ENCODE measurements at places on chromosomes 4 and X. TPM values are rescaled to one million over a fixed set of nuclear protein-coding genes. Genes with fewer than 3 reads are reported as not detected.

DNA sequence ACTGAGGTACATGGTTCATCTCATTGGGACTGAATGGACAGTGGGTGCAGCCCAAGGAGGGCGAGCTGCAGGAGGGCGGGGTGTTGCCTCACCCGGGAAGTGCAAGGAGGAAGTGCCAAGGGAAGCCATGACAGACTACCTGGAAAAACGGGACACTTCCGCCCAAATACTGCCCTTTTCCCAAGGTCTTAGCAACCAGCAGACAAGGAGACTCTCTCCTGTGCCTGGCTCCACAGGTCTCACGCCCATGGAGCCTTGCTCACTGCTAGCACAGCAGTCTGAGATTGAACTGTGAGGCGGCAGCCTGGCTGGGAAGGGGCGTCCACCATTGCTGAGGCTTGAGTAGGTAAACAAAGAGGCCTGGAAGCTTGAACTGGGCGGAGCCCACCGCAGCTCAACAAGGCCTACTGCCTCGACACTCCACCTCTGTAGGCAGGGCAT lies 14.7 kb upstream of the USP53 start:
- no peak for DNase-seq

- no peak for DNase-seq
Measured at GRCh38 chr4:180391613-180392012, 1851.6 kb upstream of the TENM3 start.

IQCM gene
- total RNA-seq = not detected

TMPRSS11B gene
- total RNA-seq = not detected

DNA sequence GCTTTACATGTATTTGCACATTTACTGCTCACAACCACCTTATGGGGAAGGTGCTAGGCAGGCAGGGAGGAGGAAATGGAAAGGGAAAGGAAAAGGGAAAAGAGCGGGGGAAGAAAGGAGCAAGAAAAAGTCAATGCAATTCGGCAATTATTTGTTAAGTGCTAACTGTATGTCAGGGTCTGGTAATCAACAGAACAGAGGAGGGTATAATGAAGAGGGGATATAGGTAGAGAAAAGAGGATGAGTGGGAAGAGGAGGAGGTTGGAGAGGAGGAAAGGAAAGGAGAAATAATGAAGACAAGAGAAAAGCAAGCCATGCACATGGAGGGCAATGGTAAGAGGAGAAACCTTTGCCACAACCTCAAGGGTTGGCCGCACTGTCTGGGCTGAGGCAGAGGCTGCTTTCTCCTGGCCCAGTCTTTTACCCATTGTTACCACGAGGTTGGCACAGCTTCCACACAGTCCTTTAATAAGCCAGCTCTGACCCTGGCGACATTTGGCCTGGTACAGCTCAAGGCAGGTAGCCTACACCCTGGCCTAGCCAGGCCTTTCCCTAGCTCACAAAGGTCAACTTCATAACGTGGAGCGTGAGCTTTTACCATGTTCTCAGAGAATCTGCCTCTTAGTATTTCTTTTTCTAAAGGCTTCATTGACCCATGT lies 836 bp downstream of the BTK start:
- DNase-seq = no peak

SPANXB1 gene
- not detected for total RNA-seq

GRCh38 chr4:173125216-173125812 lies 43.3 kb upstream of the GALNT7 start:
- no peak for DNase-seq

GRCh38 chr4:121783210-121783609 lies 17.9 kb upstream of the EXOSC9 start:
- DNase-seq = no peak

- no peak for DNase-seq
Measured at GRCh38 chr4:136925203-136925602, 607.1 kb downstream of the PCDH18 start.

HADH gene
- 56.0 TPM for total RNA-seq

GRCh38 chr4:100782356-100782755 lies 264.5 kb upstream of the EMCN start:
- DNase-seq = no peak

GRCh38 chrX:48961585-48962091 lies 4.2 kb upstream of the OTUD5 start:
- no peak for DNase-seq

HUWE1 gene
- 42.1 TPM for total RNA-seq

GRCh38 chr4:102438396-102439235 lies 62.5 kb upstream of the NFKB1 start:
- no peak for DNase-seq

DNA sequence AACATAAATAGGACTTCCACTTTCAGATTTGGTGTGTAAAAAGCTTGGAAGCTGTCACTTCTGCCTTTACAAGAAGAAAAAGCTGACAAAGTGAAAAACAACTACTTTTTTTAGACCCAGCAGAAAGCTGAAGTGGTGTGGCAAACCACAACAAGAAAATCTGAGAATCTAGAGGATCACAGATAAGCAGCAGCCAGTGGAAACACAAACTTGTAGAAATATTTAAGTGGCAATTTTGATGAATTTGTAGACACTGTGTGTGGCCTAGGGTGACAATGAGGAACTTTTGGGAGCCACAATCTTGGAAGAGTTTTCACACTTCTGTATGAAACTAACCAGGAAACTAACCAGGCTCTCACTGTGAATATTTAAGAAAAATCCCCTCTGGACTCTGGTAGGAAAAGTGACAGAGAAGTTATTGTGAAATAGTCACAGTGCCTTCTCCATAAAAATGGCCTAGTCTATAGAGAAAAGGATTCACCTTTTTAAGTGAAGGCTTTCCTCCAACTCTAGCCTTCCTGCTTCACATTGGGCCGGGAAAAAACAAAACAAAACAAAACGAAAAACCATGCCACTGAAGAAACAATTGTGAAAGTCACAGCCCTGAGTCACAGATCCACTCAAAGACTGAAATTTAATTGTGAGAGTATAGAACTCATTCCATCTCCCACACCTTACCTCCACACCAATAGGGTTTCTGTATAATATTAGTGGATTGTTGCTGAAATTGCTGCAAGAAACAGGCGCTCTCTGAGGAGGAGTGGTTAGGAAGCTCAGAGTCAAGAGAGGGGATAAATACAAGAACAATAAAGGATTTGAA lies 26.7 kb upstream of the GUCY1A1 start:
- no peak for DNase-seq

GRCh38 chrX:155966876-155967275 lies 30.6 kb upstream of the IL9R start:
- peak; percentile 15 for DNase-seq

NUDT11 gene
- 3.1 TPM for total RNA-seq

ZCCHC18 gene
- 0.20 TPM for total RNA-seq

GRCh38 chr4:155478336-155478835 lies 101.6 kb upstream of the MAP9 start:
- DNase-seq = no peak
